ENCODE measurements at places on chromosomes 1 and 21. TPM values are rescaled to one million over a fixed set of nuclear protein-coding genes. Genes with fewer than 3 reads are reported as not detected.

DNA sequence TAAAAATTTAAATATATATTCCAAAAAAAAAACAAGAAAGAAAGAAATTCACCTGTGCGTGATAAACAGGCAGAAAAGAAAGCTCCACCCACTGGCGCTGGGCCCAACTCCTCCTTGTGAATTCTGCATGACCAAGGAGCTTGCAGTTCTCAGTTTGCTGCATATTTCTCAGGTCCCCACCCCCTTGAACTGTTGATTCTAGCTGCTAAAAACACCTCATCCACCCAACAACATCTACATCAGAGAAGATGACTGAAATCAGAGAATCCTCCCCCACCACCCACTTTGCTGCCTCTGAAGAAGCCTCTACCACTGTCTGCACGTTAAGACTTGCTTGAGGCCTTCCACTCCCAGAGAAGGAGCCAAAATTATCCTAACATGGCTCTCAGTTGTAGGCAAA lies 104.8 kb downstream of the RGS2 start:
- no peaks in the 10 kb centered on the region for H3K27me3 ChIP-seq

DNA sequence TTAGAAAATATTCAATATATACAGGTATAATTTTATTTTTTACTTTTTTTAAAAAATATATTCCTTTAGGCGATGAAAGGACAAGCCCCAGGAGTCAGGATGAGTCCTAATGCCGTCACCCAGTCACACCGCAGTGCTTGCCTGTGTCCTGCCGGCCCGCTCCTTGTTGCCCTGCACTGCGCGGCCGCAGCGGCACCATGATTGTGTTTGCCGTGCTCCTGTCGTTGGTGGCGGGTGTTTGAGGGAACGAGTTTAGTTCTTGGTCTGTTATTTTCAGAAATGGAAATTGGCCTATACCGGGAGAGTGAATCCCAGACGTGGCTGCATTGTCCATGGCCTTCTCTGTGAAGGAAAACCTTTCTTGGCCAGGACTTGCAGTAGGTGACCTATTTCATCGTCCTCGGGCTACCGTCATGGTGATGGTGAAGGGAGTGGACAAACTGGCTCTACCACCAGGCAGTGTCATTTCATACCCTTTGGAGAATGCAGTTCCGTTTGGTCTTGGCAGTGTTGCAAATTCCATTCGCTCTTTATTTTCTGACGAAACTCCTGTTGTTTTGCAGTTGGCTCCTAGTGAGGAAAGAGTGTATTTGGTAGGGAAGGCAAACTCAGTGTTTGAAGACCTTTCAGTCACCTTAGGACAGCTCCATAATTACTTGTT lies 45.9 kb upstream of the CRB1 start:
- H3K36me3 ChIP-seq = no peaks in the 10 kb centered on the region
- no peak overlapping the region for H3K4me3 ChIP-seq
- H3K27ac ChIP-seq = no peak overlapping the region
- no peaks in the 10 kb centered on the region for H3K27me3 ChIP-seq
- H3K4me1 ChIP-seq = peaks cover 3% of the 10 kb centered on the region
- no peak for DNase-seq

GRCh38 chr1:59355361-59355760 lies 58.5 kb downstream of the FGGY start:
- no peak for DNase-seq
- no peaks in the 10 kb centered on the region for H3K27me3 ChIP-seq
- H3K4me1 ChIP-seq = peaks cover 4% of the 10 kb centered on the region
- no peaks in the 10 kb centered on the region for H3K36me3 ChIP-seq
- H3K4me3 ChIP-seq = no peak overlapping the region

- H3K4me3 ChIP-seq = no peak overlapping the region
- H3K4me1 ChIP-seq = no peaks in the 10 kb centered on the region
- no peaks in the 10 kb centered on the region for H3K36me3 ChIP-seq
- no peak overlapping the region for H3K27ac ChIP-seq
- H3K27me3 ChIP-seq = no peaks in the 10 kb centered on the region
These were observed 59.7 kb downstream of the MATN1 start for GRCh38 chr1:30663596-30664091.

- H3K4me1 ChIP-seq = no peaks in the 10 kb centered on the region
- no peaks in the 10 kb centered on the region for H3K36me3 ChIP-seq
- H3K27me3 ChIP-seq = no peaks in the 10 kb centered on the region
- no peak overlapping the region for H3K27ac ChIP-seq
- H3K4me3 ChIP-seq = no peak overlapping the region
- peak; percentile 4 for DNase-seq
These were observed 26.6 kb downstream of the MATN1 start for GRCh38 chr1:30696831-30697230.

- H3K4me3 ChIP-seq = no peak overlapping the region
- H3K27ac ChIP-seq = no peak overlapping the region
- H3K27me3 ChIP-seq = no peaks in the 10 kb centered on the region
- no peaks in the 10 kb centered on the region for H3K4me1 ChIP-seq
- DNase-seq = peak; percentile 80
These were observed 21.2 kb downstream of the SLC45A3 start for GRCh38 chr1:205658943-205659581.

DNA sequence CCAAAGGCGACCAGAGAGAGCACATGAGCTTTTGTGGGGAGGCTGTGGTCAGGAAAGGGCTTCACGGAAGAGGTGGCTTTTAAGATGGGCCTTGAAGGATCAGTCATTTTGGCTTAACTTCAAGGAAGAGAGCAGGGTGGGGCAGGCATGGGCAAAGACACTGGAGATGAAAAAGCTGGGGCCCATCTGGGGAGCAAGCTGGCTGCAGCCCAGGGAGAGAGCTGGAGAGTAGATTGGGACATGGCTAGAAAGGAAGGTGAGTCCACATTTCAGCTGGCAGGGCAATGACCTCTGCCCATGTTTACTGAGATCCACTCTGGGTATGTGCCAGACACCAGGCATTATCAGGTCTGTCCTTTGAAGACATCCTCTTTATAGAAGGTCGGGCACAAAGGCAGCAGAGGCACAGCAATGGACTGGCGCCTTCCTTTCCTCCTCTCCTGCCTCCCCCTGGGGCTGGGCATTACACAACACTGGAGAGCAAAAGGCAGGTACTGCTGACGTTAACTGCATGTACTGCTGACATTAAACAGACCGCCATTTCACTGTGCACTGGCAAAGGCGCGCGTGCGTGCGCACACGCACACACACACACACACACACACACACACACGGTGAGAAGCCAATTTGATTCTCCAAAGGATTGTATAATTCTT lies 2.2 kb upstream of the UBXN10 start:
- H3K27ac ChIP-seq = no peak overlapping the region
- no peaks in the 10 kb centered on the region for H3K27me3 ChIP-seq
- H3K36me3 ChIP-seq = no peaks in the 10 kb centered on the region
- no peaks in the 10 kb centered on the region for H3K4me1 ChIP-seq

GRCh38 chr21:31363720-31364119 lies 19.7 kb upstream of the TIAM1 start:
- no peaks in the 10 kb centered on the region for H3K4me1 ChIP-seq
- H3K36me3 ChIP-seq = no peaks in the 10 kb centered on the region
- H3K27me3 ChIP-seq = no peaks in the 10 kb centered on the region
- H3K4me3 ChIP-seq = no peak overlapping the region
- no peak overlapping the region for H3K27ac ChIP-seq

GRCh38 chr1:44798481-44799365 lies 1.5 kb upstream of the PLK3 start:
- no peak overlapping the region for H3K27ac ChIP-seq
- no peaks in the 10 kb centered on the region for H3K27me3 ChIP-seq
- DNase-seq = no peak
- H3K36me3 ChIP-seq = peaks cover 12% of the 10 kb centered on the region
- no peak overlapping the region for H3K4me3 ChIP-seq

DNA sequence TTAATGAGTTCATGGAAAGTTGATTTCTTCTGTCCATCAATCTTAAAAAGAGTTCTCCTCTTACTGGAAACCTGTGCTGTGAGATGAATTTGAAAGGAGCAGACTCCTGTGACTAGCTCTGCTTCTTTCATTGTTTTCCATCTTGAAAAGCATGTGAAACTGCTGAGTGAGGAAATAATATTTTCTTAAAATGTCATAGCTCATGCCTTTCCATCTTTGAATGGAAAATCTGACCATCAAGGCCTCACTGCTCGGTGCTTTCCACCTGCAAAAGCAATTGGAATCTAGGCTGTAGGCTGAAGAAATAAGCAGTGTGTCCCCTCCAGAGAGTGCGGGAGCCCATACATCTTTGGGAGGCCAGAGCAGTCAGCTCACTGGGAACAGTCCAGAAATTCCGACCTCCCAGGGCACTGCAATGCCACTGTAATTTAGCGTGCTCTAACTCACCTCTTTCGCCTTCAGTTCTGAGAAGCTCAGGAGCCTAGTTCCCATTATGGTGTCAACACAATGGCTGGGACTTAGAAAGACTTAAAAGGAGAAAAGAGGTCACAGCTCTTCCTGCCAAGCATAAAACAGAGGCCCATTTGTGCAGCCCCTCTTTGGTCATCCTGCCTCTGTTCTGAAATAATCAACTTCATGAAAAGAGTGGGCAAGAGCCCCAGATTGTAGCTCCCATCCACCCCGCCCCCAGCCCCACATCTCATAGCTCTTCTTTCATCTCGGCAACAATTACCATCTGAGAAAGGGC lies 50.4 kb upstream of the F3 start:
- H3K4me3 ChIP-seq = no peak overlapping the region
- no peak for DNase-seq
- H3K36me3 ChIP-seq = no peaks in the 10 kb centered on the region
- H3K4me1 ChIP-seq = no peaks in the 10 kb centered on the region
- no peak overlapping the region for H3K27ac ChIP-seq

GRCh38 chr1:244349103-244349531 lies 102.6 kb downstream of the ADSS2 start:
- no peak overlapping the region for H3K4me3 ChIP-seq

- H3K27me3 ChIP-seq = no peaks in the 10 kb centered on the region
- no peak for DNase-seq
- H3K27ac ChIP-seq = no peak overlapping the region
- H3K4me3 ChIP-seq = no peak overlapping the region
These were observed 2.5 kb upstream of the ERO1B start for GRCh38 chr1:236284291-236284721.

DNA sequence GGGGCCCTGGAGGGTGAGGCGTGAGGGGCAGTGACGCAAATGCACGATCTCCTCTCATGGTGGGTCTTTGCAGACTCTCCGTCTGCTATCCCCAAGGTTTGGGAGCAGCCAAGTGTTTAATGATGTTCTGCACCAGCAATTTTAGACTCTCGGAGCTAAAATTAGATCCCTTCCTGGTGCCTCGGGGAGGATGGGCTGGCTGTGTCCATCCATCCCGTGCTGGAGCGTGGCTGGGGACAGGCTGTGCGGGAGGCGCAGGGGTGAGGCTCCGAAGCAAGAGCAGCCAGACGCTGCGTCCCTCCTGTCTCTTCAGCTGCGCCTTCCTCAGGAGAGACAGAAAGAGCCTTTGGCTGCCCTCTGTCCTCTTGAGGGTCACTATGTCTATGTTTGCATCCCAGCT lies 387.6 kb downstream of the CAMTA1 start:
- H3K4me3 ChIP-seq = no peak overlapping the region
- H3K27me3 ChIP-seq = no peaks in the 10 kb centered on the region
- DNase-seq = no peak
- no peaks in the 10 kb centered on the region for H3K4me1 ChIP-seq
- no peak overlapping the region for H3K27ac ChIP-seq

DNA sequence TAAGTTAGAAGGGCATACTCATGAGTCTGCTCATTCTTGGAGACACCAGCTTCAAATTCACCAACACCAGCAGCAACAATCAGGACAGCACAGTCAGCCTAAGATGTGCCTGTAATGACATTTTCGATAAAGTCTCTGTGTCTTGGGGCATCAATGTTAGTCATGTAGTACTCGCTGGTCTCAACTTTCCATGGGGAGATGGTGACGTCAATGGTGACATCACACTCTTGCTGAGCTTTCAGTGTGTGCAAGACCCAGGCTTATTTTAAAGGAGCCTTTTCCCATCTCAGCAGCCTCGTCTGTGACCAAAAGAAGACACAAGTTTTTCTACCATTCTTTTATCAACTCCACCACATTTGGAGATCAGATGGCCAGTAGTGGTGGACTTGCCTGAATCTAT lies 75.5 kb downstream of the SERINC2 start:
- H3K36me3 ChIP-seq = no peaks in the 10 kb centered on the region
- no peak overlapping the region for H3K4me3 ChIP-seq

GRCh38 chr1:7427605-7428300 lies 343.3 kb upstream of the VAMP3 start:
- no peak overlapping the region for H3K4me3 ChIP-seq
- DNase-seq = no peak
- H3K4me1 ChIP-seq = no peaks in the 10 kb centered on the region
- no peaks in the 10 kb centered on the region for H3K36me3 ChIP-seq

DNA sequence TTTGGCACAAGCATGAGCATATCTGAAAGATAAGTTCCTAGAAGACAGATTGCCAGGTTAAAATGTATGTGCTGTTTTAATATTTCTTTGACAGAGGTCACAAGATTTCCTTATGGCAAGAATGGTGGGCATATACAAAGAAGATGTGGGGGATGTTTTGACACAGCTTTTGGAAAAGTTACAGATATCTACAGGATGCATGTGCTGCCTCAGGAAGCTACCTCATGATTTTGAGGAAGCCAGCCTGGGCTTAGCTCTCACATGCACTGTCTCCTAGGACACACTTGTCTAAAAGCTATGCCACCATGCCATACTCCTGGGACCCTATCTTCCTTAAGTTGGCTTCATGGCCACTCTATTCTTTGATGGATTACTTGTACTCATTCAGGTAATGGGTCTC lies 99.9 kb downstream of the C1orf94 start:
- no peaks in the 10 kb centered on the region for H3K4me1 ChIP-seq
- H3K27me3 ChIP-seq = no peaks in the 10 kb centered on the region
- no peaks in the 10 kb centered on the region for H3K36me3 ChIP-seq

- no peak overlapping the region for H3K4me3 ChIP-seq
- H3K36me3 ChIP-seq = peaks cover 5% of the 10 kb centered on the region
- H3K27me3 ChIP-seq = no peaks in the 10 kb centered on the region
- DNase-seq = no peak
These were observed 24.4 kb downstream of the MRPL39 start for GRCh38 chr21:25582888-25583287.

GRCh38 chr1:11854519-11854918 lies 4.2 kb downstream of the NPPB start:
- no peak for DNase-seq
- H3K4me1 ChIP-seq = no peaks in the 10 kb centered on the region
- no peak overlapping the region for H3K4me3 ChIP-seq
- peaks cover 22% of the 10 kb centered on the region for H3K27me3 ChIP-seq
- H3K36me3 ChIP-seq = no peaks in the 10 kb centered on the region
- H3K27ac ChIP-seq = no peak overlapping the region

- H3K4me1 ChIP-seq = peaks cover 2% of the 10 kb centered on the region
- no peak overlapping the region for H3K27ac ChIP-seq
- no peaks in the 10 kb centered on the region for H3K36me3 ChIP-seq
- DNase-seq = no peak
These were observed 6.3 kb downstream of the HHAT start for GRCh38 chr1:210335001-210335400.

DNA sequence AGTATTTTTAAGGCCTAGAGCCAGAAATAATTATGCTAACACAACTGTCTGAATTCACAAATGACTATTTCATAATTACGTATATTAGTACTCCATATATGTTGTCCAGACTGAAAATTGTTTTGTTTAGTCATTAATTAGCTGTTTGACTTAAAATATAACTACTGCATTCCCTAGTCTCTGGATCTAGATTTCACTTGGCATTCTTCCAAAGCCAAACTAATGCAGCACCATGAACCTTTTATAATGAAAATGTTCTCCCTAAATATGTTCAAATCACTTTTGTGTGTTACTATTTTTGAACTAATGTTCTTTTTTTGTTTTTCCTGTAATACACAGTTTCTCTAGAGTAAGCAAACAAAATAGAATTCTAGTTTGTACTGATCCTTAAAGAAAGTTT lies 46.1 kb downstream of the CAMTA1 start:
- no peak overlapping the region for H3K4me3 ChIP-seq
- H3K27me3 ChIP-seq = no peaks in the 10 kb centered on the region
- no peaks in the 10 kb centered on the region for H3K4me1 ChIP-seq
- H3K36me3 ChIP-seq = no peaks in the 10 kb centered on the region
- H3K27ac ChIP-seq = no peak overlapping the region
- DNase-seq = peak; percentile 61

The HMGCS2 gene
- 0.52 TPM for total RNA-seq

The PTGER3 gene
- total RNA-seq = 1.8 TPM

The MX2 gene
- 12.8 TPM for total RNA-seq

Data from lung (tissue), 17 donors.